Cortex of kidney (tissue), 1 donor: ENCODE measurements at places on chromosomes 2 and 18.

DNA sequence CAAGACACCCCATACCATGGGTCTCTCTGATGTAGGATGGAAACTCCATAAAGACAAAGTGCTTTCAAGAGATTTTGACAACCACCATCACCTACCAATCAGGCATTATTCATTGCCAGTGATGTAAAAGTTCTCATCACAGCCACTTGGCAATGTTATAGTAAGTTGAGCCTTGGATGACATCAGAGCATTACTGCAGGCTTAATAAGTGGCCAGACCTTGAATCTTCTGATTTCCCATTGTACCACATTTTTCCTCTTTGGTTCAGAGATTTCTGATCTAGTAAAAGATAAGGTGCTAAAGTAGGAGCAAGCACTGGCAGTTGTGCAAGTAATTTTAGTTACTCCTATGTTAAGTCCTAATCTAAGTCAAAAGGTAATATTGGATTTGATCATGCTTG, 36.5 kb downstream of the OSR1 start:
- no peak for DNase-seq

DNA sequence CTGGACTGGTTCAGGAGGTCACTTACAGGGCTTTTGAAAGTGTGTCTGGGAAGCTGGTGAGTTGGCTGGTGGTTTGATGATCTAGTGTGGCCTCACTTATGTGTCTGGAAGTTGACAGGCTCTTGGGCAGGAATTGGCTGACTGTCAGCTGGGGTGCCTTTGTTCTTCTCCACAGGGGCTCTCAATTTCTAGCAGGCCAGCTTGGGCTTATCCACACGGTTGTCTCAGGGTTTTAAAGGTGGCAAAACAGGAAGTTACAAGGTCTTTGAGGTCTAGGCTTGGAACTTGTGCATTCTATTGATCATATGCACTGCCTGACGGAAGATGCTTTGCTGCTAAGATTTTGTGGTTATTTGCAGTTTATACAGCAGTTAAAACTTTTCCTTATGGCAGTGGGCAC, 52.0 kb upstream of the CELF4 start:
- DNase-seq = no peak

GRCh38 chr2:181954538-181954883, 31.1 kb upstream of the PPP1R1C start:
- DNase-seq = no peak

DNA sequence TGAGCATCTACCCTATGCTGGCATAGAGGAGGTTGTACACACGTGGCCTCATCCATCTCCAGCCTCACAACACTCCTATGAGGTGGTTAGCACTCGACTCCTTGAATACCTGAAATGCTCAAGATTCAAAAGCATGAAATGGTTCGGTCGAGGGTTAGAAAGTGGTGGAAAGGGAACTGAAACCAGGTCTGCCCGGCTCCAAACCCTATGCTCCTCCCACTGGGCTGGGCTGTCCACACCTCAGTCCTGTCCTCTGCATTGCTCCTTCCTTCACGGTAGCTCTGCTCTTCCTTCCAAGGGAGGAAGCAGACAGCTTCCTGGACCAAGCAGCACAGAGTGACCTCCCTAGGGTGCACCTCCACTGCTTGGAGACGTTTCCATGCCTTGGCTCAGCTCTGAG, 565.2 kb upstream of the ID2 start:
- no peak for DNase-seq

DNA sequence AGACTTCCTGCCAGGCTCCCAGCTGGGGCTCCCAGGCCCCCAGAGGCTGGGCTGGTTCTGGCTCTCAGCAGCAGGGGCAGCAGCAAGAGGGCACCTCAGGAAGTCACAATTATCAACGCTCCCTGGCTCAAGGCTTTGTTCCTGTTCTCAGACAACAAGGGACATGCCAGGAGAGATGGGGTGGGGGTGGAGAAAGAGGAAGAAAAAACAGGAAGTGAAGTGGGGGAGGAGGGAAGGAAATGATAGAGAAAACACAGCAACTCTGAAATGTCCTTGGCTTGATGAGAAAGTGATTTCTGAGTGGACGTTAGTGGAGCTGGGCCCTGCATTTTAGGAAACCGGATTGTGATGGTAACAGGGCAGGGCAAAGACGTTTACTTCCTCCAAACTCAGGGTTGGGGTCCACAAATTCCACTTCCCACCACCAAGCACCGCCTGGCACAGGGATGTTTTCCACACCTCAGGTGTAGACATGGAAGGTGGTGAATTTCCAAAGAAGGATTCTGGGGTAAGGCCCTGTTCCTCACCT, 40.4 kb downstream of the CYRIA start:
- no peak for DNase-seq

GRCh38 chr2:62142054-62142453, 53.9 kb upstream of the B3GNT2 start:
- no peak for DNase-seq

- no peak for DNase-seq
Measured at GRCh38 chr2:216911886-216912285, 52.0 kb upstream of the TNP1 start.

- DNase-seq = no peak
Measured at GRCh38 chr2:233065954-233066470, 5.9 kb downstream of the INPP5D start.

DNA sequence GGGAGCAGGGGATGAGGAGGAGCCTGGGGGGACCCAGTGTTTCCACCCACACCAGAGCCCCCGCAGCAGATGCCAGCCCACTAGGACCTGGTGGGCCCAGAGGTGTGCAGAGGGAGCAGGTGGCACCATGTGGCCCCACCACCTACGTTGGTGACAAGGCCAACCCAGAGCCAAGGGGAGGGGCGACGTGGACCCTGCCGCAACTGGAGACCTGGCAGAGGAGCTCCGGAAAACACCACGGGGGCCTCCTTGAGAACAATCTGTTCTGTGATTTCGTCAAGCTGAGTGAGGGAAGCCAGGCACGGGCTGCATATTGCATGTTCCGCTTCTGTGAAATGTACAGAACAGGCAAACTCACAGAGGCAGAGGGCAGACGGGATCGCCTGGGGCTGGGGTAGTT, 49.1 kb upstream of the GPC1 start:
- DNase-seq = no peak

GRCh38 chr2:95268211-95269035, 5.8 kb upstream of the PROM2 start:
- no peak for DNase-seq

DNA sequence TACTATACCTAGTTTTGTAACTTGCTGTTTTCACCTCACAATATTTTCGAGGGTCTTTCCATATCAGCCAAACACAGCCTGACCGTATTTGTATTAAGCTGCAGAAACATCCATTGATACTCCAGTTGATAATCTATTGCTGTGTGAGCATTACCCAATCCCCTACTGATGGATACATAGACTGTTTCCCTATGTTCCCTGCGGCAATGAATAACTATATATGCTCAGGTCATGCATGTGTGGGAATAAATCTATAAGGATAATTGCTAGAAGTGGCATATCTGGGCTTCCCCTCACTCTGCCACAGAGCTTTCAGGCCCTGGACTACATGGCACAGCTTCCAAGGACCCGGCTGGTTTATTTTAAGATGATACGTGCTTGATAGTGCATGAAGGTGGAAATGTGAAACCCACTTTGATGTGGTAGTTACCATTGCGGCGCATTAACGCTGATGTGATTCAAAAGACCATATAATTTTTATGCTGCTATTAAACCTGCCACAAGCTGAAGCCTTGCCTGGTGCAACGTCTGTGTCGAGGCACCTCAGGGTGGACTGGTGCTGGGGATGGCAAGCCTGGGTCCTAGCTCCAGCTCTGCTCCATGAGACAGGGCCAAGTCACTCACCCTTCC, 130.8 kb upstream of the MSH6 start:
- DNase-seq = no peak

GRCh38 chr2:230068651-230069055, at the start of gene SLC16A14:
SLC16A14 (minus strand) TSS chr2:230068924; CDS start chr2:230059352, 9,572 bp downstream.
- DNase-seq = no peak

- DNase-seq = no peak
Measured at GRCh38 chr2:60554074-60554645, 706 bp upstream of the BCL11A start.

DNA sequence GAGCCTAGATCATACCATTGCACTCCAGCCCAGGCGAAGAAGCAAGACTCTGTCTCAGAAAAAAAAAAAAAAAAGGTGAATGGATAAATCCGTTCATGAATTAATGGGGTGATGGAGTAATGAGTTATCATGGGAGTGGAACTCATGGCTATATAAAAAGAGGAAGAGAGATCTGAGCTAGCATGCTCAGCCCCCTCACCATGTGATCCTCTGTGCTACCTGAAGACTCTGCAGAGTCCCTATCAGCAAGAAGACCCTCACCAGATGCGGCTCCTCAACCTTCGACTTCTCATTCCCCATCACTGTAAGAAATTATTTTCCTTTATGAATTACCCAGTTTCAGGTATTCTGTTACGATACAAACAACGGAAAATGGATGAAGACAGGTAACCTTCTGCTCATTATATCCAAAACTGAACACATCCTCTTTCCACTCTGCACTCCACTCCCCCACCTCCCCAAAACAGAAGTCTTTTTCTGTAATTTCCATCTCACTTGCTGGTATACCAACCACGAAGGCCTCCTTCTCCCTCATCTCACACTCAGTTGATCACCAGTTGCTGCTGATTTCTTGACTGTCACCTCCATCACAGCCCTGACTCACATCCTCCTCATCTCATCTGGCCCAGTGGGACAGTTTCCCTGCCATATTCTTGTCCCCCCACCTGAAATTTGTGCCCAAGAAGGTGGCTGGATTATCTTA, 8.8 kb downstream of the RETREG2 start:
- no peak for DNase-seq
